ENCODE measurements at places on chromosomes 6 and 20.
A peak's percentile ranks its signal among the peaks of the same experiment; 100 is the strongest.

- no peak for DNase-seq
These were observed 7.8 kb upstream of the TRIM38 start for GRCh38 chr6:25954756-25955155.

DNA sequence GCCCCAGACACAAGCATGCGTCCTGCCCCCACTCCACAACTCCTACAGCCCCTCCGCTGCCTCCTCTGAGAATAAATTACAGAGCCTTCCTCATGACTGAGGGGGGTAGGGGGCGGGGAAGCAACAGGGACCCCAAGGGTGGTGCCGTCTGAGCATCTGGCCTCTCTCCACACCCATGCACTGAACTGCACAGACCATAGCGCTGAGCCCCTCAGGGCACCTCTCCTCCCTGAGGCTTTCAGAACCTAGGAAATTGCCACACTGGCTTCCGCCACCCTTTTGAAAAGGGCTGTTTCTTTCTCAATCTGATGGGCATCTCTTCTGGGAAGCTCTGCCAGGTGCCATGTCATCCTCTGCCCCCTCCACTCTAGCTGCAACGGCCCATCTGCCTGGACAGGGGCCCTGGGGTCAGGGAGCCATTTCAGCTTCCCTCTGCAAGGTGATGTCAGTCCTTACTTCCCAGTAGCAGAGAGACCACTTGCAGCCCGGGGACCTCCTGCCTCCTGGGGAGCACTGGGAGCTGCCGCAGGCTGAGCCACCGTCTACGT lies 2.5 kb downstream of the CST7 start:
- DNase-seq, result peak; percentile 78

GRCh38 chr20:24797113-24797512 lies 152.0 kb upstream of the CST7 start:
- DNase-seq, result no peak

GRCh38 chr6:36779227-36779626 lies 60.0 kb downstream of the CPNE5 start:
- no peak for DNase-seq

- no peak for DNase-seq
These were observed 23.0 kb downstream of the LAMA5 start for GRCh38 chr20:62344092-62344491.

Data from left lobe of liver (tissue), 2 donors.